Kidney epithelial cell (primary cell): ENCODE measurements at places on chromosomes 3 and 15. TPM values are rescaled to one million over a fixed set of nuclear protein-coding genes. Genes with fewer than 3 reads are reported as not detected.

SLC51B gene
- total RNA-seq, result not detected in 2 replicates

ZNF860 gene
- total RNA-seq, result 1.3 and 2.2 TPM in 2 replicates

- DNase-seq, result no peak
These were observed 155.4 kb downstream of the ADAMTS17 start for GRCh38 chr15:100186366-100186765.

DNA sequence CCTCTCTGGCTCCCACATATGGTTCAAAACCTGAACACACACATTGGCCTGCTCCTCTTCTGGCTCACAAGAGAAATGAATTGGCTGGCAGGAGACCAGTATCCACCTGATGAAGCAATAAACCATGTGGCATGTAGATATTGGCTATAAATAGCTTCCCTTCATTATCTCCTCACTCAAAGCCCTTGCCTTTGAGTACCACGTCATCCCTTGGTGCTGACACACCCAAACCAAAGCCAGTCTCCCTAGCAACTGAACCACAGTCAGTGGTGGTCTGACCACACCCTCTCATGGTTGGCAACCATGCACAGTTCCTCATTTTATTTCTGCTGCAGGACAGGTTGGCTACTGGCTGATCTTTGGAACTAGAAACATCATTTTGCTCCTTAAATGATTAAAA lies 98.8 kb downstream of the ZNF621 start:
- DNase-seq, result peak; percentile 14

GRCh38 chr15:45448066-45448915 lies 69.9 kb upstream of the GATM start:
- no peak for DNase-seq

- no peak for DNase-seq
These were observed 166.9 kb upstream of the FAM3D start for GRCh38 chr3:58833491-58833890.
